ENCODE measurements at places on chromosomes 13 and 19. TPM values are rescaled to one million over a fixed set of nuclear protein-coding genes. Genes with fewer than 3 reads are reported as not detected.

The CEBPA gene
- 8.9 TPM for total RNA-seq

The ZSCAN1 gene
- total RNA-seq, result not detected

The KCNRG gene
- 0.29 TPM for total RNA-seq

The IRS2 gene
- 27.2 TPM for total RNA-seq

The DYRK1B gene
- total RNA-seq, result 19.2 TPM

The VSIG10L gene
- 6.8 TPM for total RNA-seq

The LILRB5 gene
- total RNA-seq, result 0.06 TPM

The ARHGAP35 gene
- 30.9 TPM for total RNA-seq

The AXL gene
- 146 TPM for total RNA-seq

The WDR87 gene
- not detected for total RNA-seq

The TICAM1 gene
- total RNA-seq, result 7.3 TPM

The IGSF23 gene
- 0.31 TPM for total RNA-seq

The PCP2 gene
- total RNA-seq, result 0.26 TPM

The OR7D2 gene
- not detected for total RNA-seq
